ENCODE measurements at places on chromosomes 6 and 20. TPM values are rescaled to one million over a fixed set of nuclear protein-coding genes. Genes with fewer than 3 reads are reported as not detected.

The LGSN gene
- total RNA-seq, result not detected

The GHRH gene
- not detected for total RNA-seq

The NOX3 gene
- not detected for total RNA-seq

The ERVFRD-1 gene
- total RNA-seq, result not detected

The CPXM1 gene
- total RNA-seq, result 0.11 TPM

The TBX18 gene
- total RNA-seq, result not detected

The ELOVL2 gene
- total RNA-seq, result not detected

The TREM1 gene
- not detected for total RNA-seq

DNA sequence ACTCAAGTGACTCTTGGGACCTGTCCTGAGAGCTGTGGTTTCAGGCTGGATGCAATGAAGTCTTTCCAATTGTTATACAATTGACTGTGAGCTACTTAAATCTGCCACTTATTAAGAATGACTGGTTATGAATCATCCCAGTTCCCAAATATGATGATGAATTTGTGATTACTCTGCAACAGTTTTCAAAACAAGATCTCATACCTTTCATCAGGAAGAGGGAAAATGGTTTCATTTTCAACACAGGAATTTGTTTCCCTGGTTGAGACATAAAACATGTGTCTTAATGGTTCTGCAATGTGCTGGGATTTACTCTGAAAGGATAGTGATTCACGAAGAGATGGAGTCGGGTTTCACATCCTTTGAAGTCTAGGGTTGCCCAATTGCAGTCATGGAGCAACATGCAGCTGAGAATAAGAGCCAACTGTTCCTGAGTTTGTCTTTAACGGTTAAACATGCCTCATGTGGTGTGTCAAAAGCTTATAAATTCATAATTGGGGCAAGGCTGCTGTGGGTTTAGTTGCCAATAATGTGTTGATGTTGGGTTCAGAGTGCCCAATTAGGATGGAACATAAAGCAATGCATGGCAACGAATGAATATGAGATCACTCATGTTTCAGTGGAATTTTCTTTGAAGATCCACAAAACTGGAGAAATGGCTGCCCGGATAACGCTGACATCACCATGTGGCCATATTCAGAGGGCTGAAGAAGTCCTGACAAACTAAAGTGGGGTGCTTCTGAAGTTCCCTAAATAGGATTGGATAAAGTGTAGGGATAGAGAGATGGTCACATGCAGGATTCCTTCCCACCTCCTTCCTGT, 41.0 kb downstream of the CYP24A1 start:
- no peak for DNase-seq

DNA sequence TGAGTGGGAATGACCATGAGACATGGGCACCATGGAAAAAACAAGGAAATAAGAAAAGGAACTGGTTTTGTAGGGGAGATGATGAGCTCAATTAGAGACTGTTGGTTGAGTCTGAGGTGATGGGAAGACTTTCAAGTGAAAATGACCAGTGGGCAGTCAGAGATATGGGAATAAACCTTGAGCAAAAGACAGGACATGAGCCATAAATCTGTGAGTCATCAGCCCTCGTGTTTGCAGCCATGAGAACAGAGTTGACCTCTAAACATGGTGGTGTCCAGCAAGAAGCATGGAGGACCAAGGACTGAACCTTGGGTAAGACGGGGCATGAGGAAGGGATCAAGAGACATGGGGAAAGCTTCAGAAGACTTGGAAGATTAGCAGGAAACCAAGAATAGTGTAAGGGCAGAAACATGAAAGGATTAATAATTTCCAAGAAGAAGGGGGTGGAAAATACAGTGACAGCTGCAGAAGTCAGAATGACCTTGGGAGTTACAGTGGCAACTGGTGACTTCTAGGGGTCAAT, 280.6 kb upstream of the PRDM1 start:
- no peak for DNase-seq

- no peak for DNase-seq
Observed at GRCh38 chr6:93779086-93779841, 359.9 kb upstream of the EPHA7 start.

DNA sequence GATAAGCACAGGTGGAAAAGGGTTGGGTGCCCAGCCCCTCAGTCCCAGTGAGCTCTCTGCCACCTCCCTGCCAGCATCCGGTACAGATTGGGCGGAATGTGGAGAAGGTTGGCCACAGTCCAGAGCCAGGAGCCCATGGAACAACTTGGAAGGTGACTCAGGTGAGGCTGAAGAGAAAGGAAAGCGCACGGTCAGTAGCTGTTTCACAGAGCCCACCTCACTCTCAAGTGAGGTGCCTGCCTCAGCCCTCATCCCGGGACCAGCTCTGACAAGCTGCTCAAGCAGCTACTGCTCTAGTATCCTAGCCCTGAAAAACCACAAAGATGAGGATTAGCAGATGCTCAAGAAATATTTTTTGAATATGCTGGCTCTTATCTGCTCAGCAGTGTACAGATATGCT, 1.1 kb upstream of the MMP24OS start:
- no peak for DNase-seq

DNA sequence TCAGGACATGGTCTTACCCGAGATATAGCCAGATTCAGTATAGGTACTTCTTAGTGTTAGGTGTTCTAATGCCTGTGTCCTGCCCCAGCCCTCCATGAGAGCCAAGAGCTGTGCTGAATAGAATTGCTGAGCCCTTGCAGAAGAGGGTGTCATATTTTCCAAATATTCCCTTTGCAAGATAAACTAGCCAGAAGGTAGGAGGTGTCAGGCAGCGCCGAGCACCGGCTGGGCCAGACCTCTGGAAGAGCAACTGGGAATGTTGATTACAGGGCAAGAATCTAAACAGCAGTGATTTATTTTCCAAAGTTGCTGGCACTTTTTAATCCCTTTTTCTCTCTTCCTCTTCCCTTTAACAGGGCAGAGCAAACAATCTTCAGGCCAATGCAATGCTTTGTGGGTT, 37.1 kb upstream of the EZR start:
- DNase-seq, result no peak

GRCh38 chr6:134175532-134176263, 123.3 kb upstream of the SLC2A12 start:
- peak; percentile 52 for DNase-seq

DNA sequence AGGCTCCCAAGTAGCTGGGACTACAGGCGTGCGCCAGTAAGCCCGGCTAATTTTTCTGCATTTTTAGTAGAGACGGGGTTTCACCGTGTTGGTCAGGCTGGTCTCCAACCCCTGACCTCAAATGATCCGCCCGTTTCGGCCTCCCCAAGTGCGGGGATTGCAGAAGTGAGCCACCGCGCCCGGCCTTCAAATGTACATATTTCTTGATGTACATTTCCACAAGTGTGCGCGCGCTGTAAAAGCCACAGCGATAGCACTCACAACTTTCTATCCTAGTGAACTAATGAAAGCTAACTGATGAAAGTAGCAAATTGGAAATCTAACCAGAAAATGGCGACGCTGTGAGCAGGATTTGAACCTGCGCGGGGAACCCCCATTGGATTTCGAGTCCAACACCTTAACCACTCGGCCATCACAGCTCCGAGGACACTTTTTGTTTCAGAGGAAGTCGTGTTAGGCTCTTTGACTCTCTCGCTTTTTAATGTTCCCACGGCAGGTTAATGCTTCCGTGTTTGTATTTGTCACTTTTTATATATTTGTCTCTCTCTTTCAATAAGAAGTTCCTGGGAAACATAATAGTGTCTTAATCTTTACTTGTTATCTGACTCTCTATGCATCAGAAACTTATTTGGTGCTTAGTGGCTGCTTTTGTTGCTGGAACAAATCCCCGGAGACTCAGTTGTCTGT, 199.4 kb upstream of the ZNF184 start:
- peak; percentile 72 for DNase-seq

GRCh38 chr6:31239854-31240253, 32.0 kb downstream of the HLA-C start:
- DNase-seq, result no peak

GRCh38 chr20:61234224-61234890, 17.7 kb upstream of the CDH4 start:
- no peak for DNase-seq

DNA sequence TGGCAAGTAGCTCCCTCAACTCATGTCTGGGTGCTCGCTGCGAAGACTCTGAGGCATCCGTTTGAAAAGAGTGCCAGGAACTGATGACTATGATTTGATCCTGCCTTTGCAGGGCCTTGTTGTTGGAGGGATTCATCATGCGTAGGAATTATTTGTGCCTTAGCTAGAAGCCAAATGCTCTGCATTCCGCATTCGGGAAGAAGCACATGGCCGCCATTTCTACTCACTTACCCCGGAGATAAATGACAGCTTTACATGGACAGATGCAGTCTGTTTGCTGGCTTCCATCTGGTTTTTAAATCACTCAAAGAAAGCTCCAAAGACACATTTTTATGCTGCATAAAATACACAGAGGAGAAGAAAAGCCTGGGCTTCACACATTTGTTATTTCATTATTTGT, 363.3 kb upstream of the CDH4 start:
- DNase-seq, result no peak

DNA sequence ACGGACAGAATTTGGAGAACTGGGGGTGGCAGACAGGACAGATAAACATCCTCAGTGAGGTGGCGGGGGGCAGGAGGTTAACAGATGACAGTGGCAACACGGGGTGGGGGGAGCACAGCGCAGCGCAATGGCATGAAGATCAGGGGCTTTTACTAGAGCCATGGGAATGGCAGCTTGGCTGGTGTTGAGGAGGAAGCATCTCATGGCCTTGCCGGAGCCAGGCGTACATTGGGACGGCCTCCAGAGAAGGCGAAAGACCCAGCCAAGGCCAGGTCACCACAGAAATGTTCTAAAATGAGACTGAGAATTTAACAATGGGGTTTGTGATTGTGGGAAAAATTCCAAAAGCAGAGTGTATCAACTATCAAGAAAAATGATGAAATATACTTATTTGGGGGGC, 173.0 kb downstream of the PRKN start:
- no peak for DNase-seq

- no peak for DNase-seq
Observed at GRCh38 chr20:1297486-1297885, 31.4 kb downstream of the SNPH start.

All from activated CD8-positive, alpha-beta T cell treated with anti-CD3 and anti-CD28 coated beads, Interleukin-2, amount 10 ng/mL, durations not matched to agents 7 days and 5 days (primary cell).